ENCODE measurements at places on chromosomes 3 and 15. TPM values are rescaled to one million over a fixed set of nuclear protein-coding genes. Genes with fewer than 3 reads are reported as not detected.
A peak's percentile ranks its signal among the peaks of the same experiment; 100 is the strongest.

FBXL22 gene
- total RNA-seq: 4.7 TPM

PKM gene
- 1,124 TPM for total RNA-seq

- DNase-seq: peak; percentile 46
Observed at GRCh38 chr3:132283440-132283839, 33.8 kb upstream of the ACP3 start.

CPLX3 gene
- total RNA-seq: not detected

P2RY13 gene
- total RNA-seq: 2.5 TPM

DNA sequence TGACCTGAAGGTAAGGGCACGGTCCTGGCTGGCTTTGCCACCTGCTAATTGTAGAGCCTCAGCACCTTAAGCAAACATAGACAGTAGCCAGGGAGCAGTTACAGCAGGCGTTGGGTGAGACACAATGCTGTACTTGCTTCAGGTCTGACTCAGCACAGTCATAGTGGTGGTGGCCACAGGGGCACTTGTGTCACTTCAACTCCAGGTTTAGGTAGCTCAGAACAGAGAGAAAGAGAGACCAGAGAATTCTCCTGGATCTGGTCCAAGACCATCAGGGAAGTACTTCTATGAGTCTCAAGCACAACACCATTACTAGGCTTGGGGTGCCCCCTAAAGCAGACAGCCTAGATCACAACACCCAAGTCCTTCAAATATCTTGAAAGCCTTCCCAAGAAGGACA is 204.4 kb downstream of the OTOL1 start:
- DNase-seq: no peak

- no peak for DNase-seq
Observed at GRCh38 chr3:155018621-155019330, 61.3 kb upstream of the MME start.

DNA sequence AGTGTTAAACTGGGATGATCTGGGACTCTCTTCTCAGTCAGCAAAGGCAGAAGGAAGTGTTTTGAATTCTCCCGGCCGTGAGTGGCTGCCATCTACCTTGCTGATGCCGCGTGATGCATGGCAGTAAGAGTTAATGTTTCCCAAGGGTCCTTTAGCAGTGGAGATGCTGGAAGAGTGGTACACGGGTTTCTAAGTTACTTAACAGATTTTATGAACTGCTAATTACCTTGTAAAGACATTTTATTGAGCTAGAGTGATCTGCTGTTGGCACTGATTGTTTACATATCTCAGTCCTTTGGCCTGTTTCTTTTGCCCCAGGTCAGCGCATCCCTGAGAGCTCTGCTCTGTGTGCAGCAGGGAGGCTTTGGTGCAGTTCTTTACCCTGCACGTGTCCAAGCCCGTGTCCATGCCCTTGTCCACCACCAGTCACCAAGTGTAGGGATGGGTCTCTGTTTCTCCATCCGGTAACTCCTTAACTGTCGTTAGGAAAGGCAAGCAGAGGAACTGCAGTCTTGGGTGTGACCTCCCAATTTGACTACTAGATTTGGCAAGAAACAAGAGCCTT is 172.3 kb downstream of the SLCO3A1 start:
- DNase-seq: no peak

DNA sequence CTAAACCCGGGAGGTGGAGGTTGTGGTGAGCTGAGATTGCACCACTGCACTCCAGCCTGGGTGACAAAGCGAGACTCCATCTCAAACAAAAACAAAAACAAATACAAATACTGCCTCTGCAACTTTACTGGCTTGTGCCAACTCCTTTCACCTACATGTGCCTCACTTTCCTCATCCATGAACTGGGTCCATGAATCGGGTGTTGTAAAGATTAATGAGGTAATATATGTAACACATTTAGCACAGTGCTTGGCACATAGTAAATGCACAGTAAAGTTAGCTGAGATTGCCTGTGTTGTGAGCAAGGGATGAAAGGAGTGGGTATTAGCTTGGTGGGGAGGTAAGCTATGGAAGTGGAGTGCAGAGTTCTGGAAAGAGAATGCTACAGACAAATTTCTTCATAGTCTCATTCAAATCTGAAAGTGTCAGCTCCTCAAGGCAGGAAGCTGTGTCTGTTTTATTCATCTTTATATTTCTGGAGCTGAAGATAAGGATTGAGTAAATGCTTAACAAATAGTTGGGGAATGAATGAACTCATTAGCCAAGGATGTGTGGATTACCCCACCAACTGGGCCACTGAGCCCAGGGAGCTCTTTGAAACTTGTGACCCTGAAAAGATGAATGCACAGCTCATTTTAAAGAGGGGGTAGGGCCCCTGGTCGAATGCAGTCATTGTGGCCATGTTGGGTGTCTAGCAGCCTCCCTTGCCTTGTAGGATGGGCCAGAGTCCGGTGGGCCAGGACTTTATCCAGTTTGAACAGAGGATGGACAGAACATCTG is 7.7 kb upstream of the CDCP1 start:
- no peak for DNase-seq

ZNF148 gene
- 74.4 TPM for total RNA-seq

- DNase-seq: no peak
Observed at GRCh38 chr3:14016900-14017475, 107.7 kb downstream of the CHCHD4 start.

GRCh38 chr3:119759962-119760361 is 21.9 kb upstream of the NR1I2 start:
- DNase-seq: no peak

SUCNR1 gene
- total RNA-seq: 7.3 TPM

Data from kidney (tissue), 22 donors.